G401 (cell line): ENCODE measurements at places on chromosomes 7 and 10.

DNA sequence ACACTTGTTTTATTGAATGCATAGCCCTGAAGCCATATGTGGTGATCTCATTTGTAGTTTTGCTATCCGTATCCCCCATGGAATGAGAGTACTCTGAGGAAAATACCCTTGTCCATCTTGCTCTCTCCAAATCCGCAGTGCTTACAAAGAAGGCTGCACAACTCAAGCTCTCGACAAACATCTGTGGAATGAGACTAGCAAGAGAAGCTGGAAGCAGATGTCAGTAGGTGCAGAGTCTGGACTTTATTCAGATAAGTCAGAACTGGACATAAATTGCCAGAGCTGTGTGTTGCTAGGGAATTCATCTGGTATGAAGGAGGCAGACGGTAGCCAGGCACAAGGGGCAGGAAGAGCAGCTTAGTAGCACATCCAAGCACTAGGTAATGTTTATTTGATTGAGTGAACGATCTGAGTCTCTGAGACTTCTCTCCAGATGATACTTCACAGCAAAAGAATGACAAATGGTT, 1046.2 kb downstream of the XPNPEP1 start:
- peak; percentile 31 for DNase-seq

DNA sequence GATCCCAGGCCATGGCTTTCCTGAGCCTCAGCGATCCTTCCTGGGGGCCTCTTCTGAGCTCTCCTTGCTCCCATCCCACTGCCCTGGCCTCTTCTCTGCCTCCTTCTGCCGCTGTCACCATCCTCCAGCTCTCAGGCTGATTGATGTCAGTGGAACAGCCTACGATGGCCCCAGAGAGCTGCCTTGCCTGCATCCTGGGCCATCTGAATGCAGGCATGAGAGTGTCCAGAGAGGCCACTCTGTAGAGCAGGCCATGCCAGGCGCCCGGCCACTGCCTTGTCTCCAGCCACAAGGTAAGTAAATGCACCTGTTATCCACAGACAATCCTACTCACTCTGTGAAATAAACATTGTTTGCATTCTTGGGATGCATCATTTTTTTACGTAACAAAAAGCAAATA, 171.4 kb upstream of the PPP2R2D start:
- DNase-seq = no peak

- DNase-seq = no peak
Measured at GRCh38 chr7:77306231-77307067, 106.8 kb upstream of the FGL2 start.

GRCh38 chr10:87771871-87772500, 46.0 kb downstream of the ATAD1 start:
- DNase-seq = peak; percentile 51

GRCh38 chr7:44519546-44519945, 21.6 kb downstream of the NPC1L1 start:
- DNase-seq = no peak

GRCh38 chr10:28250358-28250757, 52.5 kb downstream of the MPP7 start:
- no peak for DNase-seq

DNA sequence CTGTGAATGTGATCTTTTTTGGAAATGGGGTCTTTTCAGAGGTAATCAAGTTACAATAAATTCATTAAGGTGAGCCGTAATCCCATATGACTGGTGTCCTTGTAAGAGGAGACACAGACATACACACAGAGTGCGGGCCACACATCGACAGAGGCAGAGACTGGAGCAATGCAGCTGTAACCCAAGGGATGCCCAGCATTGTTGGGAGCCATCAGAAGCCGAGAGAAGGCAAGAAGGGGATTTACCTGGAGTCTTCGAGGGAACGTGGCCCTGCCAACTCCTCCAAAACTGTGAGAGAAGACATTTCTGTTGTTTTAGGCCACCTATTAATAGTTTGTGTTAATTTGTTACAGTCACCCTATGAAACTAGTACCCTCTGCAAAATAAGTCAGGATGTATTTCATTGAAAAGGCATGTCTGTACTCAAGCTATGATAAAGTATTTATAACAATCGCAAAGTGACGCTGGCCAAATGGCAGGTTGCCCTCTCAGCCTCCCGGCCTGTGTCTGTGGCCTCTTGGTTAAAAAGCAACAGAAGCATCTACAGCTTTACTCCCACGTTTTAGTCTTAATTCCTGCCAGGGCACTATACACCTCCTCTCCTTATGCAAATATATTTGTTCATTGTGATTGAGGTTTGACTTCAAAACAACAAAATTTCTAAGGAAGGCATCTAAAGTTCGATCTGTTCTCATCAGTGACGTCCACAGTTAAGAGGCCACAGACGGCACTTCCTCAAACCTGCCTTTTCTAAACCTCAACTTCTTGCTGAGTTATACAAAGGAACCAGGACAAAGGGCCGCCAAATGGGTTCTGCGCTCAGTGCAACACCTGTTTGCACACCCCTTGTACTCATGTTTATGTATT, 46.8 kb downstream of the HIPK2 start:
- DNase-seq = no peak

DNA sequence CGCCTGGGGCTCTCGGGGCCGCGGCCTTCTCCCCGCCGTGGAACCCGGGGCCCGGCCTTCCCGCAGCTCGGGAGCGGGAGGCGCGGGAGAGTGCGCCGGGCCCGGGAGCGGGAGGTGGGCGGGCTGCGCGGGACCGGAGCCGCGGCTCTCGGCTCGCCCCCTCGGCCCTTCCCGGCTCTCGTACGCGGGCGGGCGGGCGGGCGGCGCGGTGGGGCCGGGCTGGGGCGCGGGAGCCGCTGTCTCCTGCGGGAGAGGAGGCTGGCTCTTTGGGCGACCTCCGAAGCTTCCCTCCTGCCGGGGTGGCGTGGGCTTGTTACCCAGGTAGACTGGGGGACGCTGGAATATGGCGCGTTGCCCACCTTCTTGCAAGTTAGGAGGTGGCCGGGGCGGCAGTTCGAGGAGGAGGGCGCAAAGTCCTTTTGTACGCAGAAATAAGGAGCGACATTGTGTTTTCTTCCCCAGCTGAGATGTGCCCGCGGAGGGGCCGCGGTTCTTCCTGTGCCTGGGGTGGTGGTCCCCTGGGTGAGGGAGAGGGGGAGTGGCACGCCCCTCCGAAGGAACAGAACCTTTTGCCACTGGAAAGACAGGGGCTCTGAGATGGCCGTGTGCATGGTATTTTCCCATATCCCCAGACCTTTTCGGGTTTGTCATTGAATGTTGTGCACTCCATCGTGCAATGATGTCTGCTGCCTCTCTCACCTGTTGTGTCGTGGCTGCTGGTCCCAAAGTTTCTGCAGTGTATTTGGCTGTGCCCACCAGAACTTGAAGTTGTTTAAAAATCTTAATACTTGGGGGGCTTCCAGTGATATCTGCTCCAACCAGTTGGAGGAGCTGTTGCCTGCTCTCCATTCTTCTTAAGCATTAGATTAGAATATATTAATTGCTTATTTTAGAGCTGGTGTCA, 844 bp downstream of the NRF1 start:
- DNase-seq = peak; percentile 51

GRCh38 chr7:40884241-40884640, 749.4 kb downstream of the SUGCT start:
- DNase-seq = no peak

GRCh38 chr7:36051501-36051900, 101.6 kb upstream of the EEPD1 start:
- no peak for DNase-seq

DNA sequence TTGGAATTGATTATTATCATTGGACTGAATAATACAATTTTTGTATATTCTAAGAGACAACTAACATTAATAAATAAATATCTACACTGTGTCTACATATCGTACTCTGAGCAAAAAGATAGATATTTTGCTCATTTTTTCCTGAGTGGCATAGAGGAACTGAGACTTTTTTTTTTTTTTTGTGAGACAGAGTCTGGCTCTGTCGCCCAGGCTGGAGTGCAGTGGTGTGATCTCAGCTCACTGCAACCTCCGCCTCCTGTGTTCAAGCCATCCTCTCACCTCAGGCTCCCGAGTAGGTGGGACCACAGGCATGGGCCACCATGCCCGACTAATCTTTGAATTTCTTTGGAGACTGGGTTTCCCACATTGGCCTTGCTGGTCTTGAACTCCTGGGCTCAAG, 14.0 kb downstream of the KMT2E start:
- no peak for DNase-seq

DNA sequence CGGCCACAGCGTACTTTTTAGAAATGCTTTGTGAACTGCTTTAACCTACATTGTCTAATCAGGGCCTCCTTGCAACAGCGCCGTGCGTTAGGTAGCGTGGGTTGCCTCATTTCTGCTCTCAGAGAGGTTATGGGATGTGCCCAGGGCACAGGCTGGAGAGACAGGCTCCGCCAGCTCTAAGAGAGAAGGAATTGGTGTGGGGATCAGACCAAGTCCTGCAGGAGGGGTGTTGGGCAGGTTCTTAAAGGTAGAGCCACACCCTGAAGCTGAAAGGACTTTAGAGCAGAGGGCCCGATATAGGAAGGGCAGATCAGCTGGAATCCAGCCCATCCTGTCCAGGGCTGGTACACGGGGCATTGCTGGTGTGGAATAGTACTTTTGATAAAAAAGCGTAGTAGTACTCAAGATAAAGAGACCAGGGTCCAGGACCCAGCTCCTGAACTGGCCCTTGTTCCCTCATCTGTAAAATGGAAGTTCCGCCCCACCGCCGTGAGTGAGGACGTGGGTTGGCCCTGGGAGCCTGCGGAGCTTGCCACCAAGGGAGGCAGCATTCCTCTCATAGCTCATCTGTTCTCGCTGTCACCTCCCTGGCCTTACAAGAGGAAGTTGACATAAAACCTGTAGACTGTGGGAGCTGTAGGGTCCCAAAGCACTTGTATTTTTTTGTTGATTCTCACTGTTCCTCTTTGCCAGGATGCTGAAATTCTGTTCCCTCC, 37.2 kb downstream of the TMEM120A start:
- no peak for DNase-seq

DNA sequence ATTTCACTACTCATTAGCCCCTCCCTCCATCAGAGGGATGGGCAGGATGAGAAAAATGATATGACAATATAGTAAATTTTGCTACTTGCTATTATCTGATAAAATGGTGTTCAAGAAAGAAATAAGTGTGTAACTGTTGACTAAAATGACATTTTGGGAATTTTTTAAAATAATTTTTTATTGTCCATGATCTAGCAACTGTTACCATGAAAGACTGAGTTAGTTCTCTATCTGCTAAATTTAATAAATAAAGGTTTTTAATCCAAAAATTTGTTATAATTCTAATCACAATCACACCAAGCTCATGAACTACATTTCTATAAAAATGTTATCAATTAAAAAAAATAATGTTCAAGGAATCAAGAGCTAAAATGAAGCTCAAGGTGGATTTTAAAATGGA, 28.7 kb upstream of the EPC1 start:
- DNase-seq = no peak

DNA sequence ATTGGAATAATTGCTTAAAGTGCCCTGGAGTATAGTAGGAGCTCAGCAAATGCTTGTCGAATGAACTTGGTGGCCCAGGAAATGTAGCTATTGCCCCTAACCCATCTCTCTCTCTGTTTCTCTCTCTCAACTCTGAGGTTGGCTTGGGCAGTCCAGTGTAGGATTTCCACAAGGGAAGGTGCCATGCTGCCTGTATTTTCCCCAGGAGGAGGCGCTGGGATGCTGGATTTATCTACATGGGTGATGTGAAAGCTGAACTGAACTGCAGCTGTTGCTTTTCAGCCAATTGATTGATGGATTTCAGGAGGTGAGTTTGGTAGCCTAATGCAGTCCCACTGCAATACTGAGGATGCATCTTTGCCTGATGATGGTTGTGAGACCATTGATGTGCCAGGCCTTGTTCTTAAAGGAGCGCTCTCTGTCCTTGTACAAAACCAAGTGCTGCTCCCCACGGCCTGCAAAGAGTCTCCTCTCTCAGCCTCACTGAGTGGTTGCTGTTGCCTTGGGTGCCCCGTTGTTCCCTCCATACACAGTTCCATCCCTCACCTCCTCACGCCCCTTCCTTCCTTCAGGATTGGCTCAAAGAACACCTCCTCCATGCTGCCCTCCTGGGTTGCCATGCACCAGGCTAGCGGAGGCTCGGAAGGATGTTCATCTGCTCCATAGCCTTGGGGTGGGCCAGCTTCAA, 200.6 kb downstream of the GLRX3 start:
- no peak for DNase-seq

DNA sequence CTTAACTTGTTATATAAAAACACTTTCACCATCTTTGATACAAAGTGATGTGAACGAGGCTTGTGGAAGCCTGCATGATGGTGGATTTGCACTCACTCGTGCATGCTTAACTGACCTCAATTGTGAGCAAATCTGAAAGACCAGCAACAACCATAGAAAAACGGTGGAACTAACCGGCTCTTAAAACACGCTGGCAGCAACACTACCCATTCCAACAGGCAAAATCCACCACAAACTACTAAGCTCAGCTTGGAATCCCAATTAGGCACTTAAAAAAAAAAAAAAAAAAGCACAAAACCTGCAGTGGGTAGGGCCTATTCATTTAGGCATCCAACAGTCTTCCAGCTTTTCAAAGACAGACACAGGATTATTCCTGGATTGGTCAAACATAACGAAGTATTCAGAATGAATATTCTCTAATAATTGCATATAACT, 1.8 kb downstream of the GDI2 start:
- DNase-seq = peak; percentile 44

GRCh38 chr7:107147464-107148393, 21.1 kb upstream of the HBP1 start:
- peak; percentile 60 for DNase-seq
